Vagina (tissue), 2 donors: ENCODE measurements at places on chromosomes 6 and 20. TPM values are rescaled to one million over a fixed set of nuclear protein-coding genes. Genes with fewer than 3 reads are reported as not detected.

- H3K27ac ChIP-seq = no peak overlapping the region
- no peak for DNase-seq
- H3K36me3 ChIP-seq = no peaks in the 10 kb centered on the region
- H3K4me3 ChIP-seq = no peak overlapping the region
Observed at GRCh38 chr20:37538003-37538402, 10.3 kb upstream of the BLCAP start.

DNA sequence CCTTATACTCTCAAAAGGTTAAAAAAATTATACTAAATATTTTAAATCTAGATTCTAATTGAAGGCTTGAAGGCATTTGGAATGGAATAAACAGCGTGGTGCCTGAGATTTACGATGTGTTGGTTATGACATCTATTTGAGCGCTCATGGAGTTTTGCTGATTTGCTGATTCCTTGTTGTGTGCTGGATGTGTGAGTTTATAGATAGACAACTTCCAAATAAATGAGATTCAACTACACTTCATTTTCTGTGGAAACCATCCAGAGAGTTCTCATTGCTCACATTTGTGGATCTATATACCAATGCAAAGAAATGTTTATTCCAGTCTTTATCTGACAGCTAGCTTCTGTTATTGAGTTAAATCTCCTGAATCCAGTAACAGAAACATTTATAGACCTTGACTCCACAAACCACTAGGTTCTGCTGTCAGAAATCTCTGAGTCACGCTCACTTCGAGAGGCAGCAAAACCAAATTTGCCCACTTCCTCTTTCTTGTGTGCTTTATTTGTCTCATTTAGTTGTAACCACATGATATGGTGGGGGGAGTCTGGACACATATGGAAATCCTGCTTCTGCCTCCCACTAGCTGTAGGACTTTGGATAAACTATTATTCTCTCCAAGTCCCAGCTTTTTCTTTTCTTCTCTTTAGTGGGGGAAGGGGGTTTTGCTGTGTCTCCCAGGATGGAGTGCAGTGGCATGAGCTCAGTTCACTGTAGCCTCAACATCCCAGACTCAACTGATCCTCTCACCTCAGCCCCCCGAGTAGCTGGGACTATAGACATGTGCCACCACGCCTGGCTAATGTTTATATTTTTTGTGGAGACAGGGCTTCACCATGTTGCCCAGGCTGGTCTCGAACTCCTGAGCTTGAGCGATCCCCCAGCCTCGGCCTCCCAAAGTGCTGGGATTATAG, 54.5 kb downstream of the IPCEF1 start:
- H3K4me1 ChIP-seq = peaks cover 16% of the 10 kb centered on the region
- no peaks in the 10 kb centered on the region for H3K36me3 ChIP-seq
- no peak for DNase-seq

DNA sequence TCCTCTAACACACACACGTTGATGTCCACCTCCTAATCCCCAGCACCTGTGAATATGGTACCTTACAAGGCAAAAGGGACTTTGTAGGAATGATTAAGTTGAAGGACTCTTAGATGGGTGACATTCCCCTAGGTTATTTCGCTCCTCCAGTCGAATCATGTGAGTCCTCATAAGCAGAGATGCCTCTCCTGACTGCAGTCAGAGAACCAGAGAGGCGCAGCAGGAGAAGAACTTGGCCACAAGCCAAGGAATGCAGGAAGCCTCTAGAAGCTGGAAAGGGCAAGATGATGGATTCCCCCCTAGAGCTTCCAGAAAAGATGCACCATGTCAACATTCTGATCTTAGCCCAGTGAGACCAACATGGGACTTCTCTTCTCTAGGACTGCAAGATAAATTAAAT, 133.1 kb upstream of the PTPRT start:
- H3K4me3 ChIP-seq = no peak overlapping the region
- no peaks in the 10 kb centered on the region for H3K27me3 ChIP-seq
- no peak for DNase-seq
- no peak overlapping the region for H3K27ac ChIP-seq
- H3K4me1 ChIP-seq = no peaks in the 10 kb centered on the region

DNA sequence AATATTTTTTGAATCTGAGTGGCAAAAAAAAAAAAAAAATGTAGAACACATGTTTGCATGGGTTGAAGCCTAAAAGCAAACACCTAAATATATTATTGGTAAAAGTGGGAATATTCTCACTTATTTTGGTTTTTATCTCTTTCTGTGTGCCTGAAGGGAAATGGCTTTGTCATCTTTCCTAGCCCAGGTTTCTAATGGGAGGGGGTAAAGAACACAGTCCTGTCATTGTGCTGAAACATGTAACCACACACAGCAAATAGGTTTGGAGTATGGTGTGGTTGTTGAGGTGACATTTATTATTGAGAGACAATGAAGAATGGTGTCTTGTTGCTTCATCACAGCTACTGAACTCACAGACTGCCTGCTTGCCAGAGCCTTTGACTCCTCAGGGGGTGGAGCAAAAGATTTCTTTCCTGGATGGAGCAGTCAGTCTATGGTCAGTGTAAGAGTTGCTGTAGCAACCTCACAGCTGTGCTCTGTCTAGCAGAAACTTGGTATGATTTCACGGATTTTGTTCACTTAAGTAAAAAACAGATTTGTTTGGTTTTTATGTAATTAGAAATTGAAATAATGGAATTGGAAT, 70.2 kb downstream of the CEP57L1 start:
- H3K27ac ChIP-seq = no peak overlapping the region
- no peaks in the 10 kb centered on the region for H3K27me3 ChIP-seq
- no peak for DNase-seq
- peaks cover 4% of the 10 kb centered on the region for H3K36me3 ChIP-seq
- H3K4me1 ChIP-seq = no peaks in the 10 kb centered on the region

DNA sequence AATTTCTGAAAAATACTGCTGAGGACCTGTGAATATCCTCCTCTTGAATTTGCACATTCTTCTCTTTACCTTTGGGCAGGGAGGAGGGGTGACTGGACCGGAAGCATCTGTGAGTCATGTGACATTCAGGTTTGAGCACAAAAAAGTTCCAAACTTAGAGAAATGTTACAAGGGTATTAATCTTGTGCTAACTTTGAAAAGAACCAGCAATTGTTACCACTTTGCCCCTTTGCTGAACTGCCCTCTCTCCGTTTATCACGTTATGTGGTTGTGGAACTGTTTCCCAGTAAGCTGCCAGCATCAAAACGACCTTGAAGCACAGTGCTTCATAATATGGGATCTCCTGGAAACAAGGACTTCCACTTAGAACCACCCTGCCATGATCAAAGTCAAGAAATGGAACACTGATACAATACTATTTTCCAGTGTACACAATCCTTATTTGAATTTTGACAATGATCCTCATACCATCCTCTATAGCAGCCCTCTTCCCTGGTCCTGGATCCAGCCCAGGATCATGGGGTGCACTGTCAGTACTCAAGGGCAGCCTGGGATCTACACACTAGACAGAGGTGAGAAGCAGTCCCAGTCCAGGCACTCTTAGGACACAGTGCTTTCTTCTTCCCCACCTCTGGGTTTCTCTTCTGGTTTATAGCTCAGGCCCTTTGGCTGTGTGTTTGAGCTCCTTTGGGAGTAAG, 2.3 kb upstream of the TUBB1 start:
- no peaks in the 10 kb centered on the region for H3K4me1 ChIP-seq
- H3K27ac ChIP-seq = no peak overlapping the region
- no peak for DNase-seq
- no peaks in the 10 kb centered on the region for H3K36me3 ChIP-seq
- H3K27me3 ChIP-seq = no peaks in the 10 kb centered on the region

DNA sequence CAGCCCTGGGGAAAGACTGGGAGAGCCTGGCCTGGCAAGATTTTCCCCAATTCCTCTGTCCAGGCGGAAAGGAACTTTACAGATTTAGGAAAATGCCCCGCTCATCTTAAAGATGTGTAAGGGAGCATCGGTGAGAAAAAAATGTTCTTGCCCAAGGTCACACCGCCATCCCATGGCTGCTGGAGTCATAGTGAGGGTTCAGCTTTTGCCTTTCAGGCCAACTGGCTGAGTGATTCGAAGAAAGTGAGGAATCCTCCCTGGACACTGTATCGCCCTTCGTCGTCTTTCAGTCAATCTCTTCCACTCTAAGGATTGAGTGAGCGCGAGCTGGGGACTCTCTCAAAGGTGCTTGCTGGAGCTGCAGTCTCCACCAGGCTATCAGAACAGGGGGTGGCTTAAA, 1.4 kb downstream of the WFDC2 start:
- DNase-seq = no peak
- peaks cover 18% of the 10 kb centered on the region for H3K4me1 ChIP-seq
- H3K4me3 ChIP-seq = peak overlapping the region; percentile 63
- no peaks in the 10 kb centered on the region for H3K27me3 ChIP-seq
- H3K27ac ChIP-seq = peak overlapping the region; percentile 30
- no peaks in the 10 kb centered on the region for H3K36me3 ChIP-seq

DNA sequence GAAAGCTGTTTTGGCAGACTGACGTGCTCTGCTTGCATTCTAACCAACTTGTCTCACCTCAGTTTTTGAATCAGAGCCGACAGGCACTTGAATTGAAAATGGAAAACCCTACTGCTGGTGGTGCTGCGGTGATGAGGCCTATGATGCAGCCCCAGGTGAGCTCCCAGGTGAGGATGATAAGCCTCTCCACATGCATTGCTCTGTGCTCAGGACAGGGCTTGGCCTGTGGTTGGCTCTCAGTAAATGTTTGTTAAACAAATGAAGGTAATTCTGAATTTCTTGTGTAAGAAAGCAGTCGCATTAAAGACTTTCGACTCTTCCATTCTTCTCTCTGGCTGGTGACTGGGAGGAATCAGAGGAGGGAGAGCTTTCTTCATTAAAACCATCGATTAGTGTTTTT, 136.3 kb downstream of the SULF2 start:
- H3K4me1 ChIP-seq = no peaks in the 10 kb centered on the region
- no peak overlapping the region for H3K4me3 ChIP-seq
- no peak for DNase-seq
- no peaks in the 10 kb centered on the region for H3K36me3 ChIP-seq

DNA sequence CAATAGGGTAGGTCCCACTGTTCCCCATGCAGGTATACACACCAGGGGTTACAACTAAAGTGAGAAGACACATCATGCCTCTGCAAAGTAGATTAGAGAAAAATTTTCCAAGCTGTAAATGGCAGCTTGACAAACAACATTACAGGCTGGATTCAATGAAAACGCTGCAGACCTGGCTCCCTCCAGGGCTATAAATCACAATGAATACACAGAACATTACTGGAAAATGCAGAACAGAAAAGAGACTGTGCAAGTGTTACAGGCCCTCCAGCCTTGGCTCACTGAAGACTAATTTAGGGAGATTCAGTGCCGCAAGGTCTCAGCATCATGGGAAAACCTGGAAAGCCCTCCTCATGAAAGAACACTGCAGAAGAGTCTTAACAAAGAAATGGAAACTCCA, 207.8 kb downstream of the KHDC1L start:
- no peak overlapping the region for H3K27ac ChIP-seq
- DNase-seq = no peak
- no peaks in the 10 kb centered on the region for H3K36me3 ChIP-seq
- no peaks in the 10 kb centered on the region for H3K27me3 ChIP-seq

GRCh38 chr6:45548657-45549515, 171.2 kb upstream of the SUPT3H start:
- no peaks in the 10 kb centered on the region for H3K4me1 ChIP-seq
- H3K4me3 ChIP-seq = no peak overlapping the region

DNA sequence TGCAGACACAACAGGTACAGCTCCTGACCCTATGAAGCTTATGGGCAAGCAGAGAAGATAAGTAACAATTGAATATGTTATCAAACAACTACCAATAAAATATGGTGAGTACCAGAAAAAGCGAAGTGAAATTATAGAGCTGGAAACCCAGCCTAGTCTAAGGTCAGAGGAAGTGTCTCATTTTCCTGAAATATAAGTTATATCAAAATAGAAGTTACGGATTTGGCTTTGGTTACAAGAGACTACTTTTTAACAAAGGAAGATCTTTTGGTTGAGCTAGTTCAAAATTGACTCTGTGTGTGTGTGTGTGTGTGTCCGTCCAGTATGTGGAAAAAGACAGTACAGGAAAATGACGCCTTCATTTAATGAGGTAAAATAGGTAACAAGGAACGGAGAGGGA, 8.9 kb downstream of the STX11 start:
- no peak overlapping the region for H3K27ac ChIP-seq
- no peak for DNase-seq
- H3K4me3 ChIP-seq = no peak overlapping the region
- no peaks in the 10 kb centered on the region for H3K36me3 ChIP-seq
- peaks cover 10% of the 10 kb centered on the region for H3K4me1 ChIP-seq

GRCh38 chr6:119261944-119262284, 87.6 kb downstream of the MAN1A1 start:
- no peaks in the 10 kb centered on the region for H3K36me3 ChIP-seq
- H3K27ac ChIP-seq = peak overlapping the region; percentile 13

GRCh38 chr20:61555566-61555965, 303.5 kb downstream of the CDH4 start:
- DNase-seq = no peak
- no peaks in the 10 kb centered on the region for H3K27me3 ChIP-seq
- H3K4me3 ChIP-seq = no peak overlapping the region
- H3K27ac ChIP-seq = no peak overlapping the region
- H3K4me1 ChIP-seq = no peaks in the 10 kb centered on the region
- no peaks in the 10 kb centered on the region for H3K36me3 ChIP-seq

DNA sequence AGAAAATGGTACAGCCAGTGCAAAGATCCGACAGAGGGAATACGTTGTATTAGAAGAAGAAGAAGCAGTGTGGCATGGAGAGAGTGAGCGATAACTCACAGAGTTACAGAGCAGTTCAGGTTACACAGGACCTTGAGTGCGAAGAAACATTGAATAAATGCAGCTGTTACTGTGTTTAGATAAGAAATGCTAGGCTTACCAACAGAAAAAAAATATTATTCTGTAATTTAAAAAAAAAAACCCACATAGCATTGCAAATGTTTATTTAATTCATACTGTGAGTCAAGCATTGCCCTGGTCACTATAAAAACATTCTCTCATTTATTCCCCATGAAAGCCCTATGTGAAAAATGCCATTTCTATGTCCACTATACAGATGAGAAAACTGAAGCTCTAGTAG, 373.4 kb upstream of the EPHA7 start:
- H3K4me3 ChIP-seq = no peak overlapping the region
- H3K27me3 ChIP-seq = no peaks in the 10 kb centered on the region
- H3K4me1 ChIP-seq = no peaks in the 10 kb centered on the region
- H3K36me3 ChIP-seq = no peaks in the 10 kb centered on the region
- no peak overlapping the region for H3K27ac ChIP-seq

GRCh38 chr6:109440331-109441068, at the start of the genes PPIL6 and SMPD2:
TSS of gene PPIL6 (minus strand) at chr6:109440628. CDS start at chr6:109440590, 38 bp downstream.
TSS of gene SMPD2 (plus strand) at chr6:109440724. CDS start at chr6:109441122, 398 bp downstream.
- H3K27me3 ChIP-seq = no peaks in the 10 kb centered on the region
- DNase-seq = no peak
- H3K4me1 ChIP-seq = peaks cover 35% of the 10 kb centered on the region
- H3K36me3 ChIP-seq = no peaks in the 10 kb centered on the region

GRCh38 chr20:4795394-4795793, 73.7 kb downstream of the PRND start:
- peak overlapping the region; percentile 14 for H3K27ac ChIP-seq
- H3K4me3 ChIP-seq = no peak overlapping the region
- no peaks in the 10 kb centered on the region for H3K27me3 ChIP-seq
- DNase-seq = no peak
- no peaks in the 10 kb centered on the region for H3K4me1 ChIP-seq

- no peak overlapping the region for H3K27ac ChIP-seq
- DNase-seq = no peak
- no peaks in the 10 kb centered on the region for H3K27me3 ChIP-seq
- H3K36me3 ChIP-seq = no peaks in the 10 kb centered on the region
Observed at GRCh38 chr6:14292119-14292518, 174.5 kb downstream of the CD83 start.

- H3K4me3 ChIP-seq = no peak overlapping the region
- H3K27me3 ChIP-seq = no peaks in the 10 kb centered on the region
- no peak overlapping the region for H3K27ac ChIP-seq
- DNase-seq = no peak
- peaks cover 30% of the 10 kb centered on the region for H3K36me3 ChIP-seq
Observed at GRCh38 chr6:52263709-52264540, 19.6 kb upstream of the IL17F start.

Gene BMP5
- total RNA-seq = not detected

Gene ELOVL4
- 2.9 TPM for total RNA-seq

Gene AGPAT4
- 6.9 TPM for total RNA-seq

Gene TNXB
- total RNA-seq = 207 TPM
